ENCODE measurements at places on chromosomes 16 and 17. TPM values are rescaled to one million over a fixed set of nuclear protein-coding genes. Genes with fewer than 3 reads are reported as not detected.

DNA sequence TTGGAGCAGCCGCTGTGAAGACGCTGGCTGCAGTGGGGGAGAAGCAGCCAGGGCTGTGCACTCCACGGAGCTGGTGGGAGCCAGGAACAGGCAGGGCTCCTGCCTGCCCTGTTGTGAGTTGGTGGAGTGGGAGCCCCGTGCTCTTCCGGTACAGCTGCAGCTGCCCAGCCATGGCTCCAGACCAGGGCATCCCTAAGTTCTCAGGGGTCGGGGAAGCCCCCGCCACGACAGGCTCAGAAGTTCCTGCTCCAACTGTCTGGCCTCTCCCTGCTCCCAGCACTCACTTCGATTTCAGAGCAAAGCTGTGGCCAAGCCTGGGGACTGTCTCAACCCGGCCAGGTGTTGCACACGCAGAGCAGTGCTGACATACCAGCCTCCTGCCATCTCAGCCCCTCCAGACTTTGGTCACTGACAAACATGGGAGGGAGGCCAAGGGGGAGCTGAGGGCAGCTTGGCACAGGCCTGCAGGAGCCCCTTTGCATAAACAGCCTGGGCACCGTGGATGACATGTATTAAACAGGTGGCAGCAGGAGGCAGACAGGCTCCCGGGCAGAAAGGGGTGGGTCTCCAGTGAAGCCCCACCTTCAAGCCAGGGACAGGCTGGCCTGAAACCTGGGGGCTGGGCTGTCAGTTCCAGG lies 13.9 kb upstream of the KDM8 start:
- no peak for DNase-seq

GRCh38 chr17:3547628-3548027 lies 10.0 kb downstream of the TRPV3 start:
- no peak for DNase-seq

Gene KRT27
- not detected for total RNA-seq

DNA sequence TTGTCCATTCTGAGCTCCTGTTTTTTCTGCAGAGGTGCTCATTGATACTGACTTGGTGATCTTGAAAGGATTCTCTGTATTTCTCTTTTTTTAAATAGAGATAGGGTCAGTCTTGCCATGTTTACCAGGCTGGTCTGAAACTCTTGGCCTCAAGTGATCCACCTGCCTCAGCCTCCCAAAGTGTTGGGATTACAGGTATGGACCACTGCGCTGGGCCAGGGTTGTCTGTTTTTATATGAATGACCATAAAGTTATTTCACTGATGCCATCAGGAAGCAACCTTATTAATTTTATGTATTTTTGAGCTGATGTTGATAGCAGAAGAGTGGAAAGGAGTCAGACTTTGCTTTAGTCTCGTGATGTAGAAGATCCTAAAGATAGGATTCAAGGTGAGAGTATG lies 35.7 kb upstream of the METTL9 start:
- no peak for DNase-seq

DNA sequence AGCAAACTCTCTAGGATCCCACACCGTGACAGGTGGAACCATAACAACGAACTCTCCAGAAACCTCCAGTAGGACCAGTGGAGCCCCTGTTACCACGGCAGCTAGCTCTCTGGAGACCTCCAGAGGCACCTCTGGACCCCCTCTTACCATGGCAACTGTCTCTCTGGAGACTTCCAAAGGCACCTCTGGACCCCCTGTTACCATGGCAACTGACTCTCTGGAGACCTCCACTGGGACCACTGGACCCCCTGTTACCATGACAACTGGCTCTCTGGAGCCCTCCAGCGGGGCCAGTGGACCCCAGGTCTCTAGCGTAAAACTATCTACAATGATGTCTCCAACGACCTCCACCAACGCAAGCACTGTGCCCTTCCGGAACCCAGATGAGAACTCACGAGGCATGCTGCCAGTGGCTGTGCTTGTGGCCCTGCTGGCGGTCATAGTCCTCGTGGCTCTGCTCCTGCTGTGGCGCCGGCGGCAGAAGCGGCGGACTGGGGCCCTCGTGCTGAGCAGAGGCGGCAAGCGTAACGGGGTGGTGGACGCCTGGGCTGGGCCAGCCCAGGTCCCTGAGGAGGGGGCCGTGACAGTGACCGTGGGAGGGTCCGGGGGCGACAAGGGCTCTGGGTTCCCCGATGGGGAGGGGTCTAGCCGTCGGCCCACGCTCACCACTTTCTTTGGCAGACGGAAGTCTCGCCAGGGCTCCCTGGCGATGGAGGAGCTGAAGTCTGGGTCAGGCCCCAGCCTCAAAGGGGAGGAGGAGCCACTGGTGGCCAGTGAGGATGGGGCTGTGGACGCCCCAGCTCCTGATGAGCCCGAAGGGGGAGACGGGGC lies 1.3 kb downstream of the SPN start:
- peak; percentile 71 for DNase-seq

Gene C17orf50
- total RNA-seq = not detected

DNA sequence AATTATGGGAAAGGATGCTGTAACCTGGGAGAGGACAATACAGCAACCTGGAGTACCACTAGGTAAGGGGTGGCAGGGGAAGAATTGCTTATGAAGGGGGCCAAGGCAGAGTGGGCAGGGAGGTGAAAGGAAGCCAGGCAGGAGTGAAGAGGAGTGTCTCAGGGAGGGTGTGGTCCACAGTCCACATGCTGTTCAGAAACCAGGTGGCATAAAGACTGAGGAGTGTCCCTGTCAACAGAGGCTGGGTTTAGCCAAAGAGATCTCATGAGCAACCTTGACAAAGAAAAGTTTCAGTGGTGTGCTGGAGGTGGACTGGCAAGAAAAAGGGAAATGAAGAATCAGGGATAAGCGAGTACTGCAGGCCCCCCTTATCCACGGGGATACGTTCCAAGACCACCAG lies 88.4 kb downstream of the SPACA3 start:
- no peak for DNase-seq

Gene FOXL1
- not detected for total RNA-seq

Gene EVPL
- not detected for total RNA-seq

Gene KRTAP4-9
- total RNA-seq = not detected

DNA sequence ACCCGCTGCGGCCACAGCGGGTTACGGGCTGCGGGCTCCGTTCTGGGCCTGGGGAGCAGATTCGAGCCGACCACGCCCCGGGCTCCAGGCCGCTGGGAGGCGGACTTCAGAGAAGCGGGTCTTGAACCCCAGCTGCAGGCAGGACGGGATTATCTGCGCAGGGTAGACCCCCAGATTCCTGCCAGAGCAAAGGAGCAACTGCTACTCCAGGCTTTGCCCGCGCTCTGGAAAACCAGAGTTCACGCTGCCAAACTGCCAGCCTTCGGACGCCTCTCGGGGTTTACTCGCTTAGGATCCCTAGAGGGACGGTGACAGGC lies 301 bp upstream of the ULK2 start:
- no peak for DNase-seq

- no peak for DNase-seq
Observed at GRCh38 chr16:53018834-53019416, 33.8 kb downstream of the CHD9NB start.

GRCh38 chr16:70430667-70431536 lies 8.0 kb downstream of the ST3GAL2 start:
- peak; percentile 72 for DNase-seq

Gene BAIAP3
- total RNA-seq = 0.17 TPM

Gene FAM20A
- not detected for total RNA-seq

- DNase-seq = no peak
Observed at GRCh38 chr16:48081656-48082055, 74.1 kb downstream of the ABCC12 start.
